Aorta (tissue), 5 donors: ENCODE measurements at places on chromosomes 3 and 15.
A peak's percentile ranks its signal among the peaks of the same experiment; 100 is the strongest.

GRCh38 chr15:32993285-32993684, 201.2 kb downstream of the FMN1 start:
- no peak for DNase-seq

DNA sequence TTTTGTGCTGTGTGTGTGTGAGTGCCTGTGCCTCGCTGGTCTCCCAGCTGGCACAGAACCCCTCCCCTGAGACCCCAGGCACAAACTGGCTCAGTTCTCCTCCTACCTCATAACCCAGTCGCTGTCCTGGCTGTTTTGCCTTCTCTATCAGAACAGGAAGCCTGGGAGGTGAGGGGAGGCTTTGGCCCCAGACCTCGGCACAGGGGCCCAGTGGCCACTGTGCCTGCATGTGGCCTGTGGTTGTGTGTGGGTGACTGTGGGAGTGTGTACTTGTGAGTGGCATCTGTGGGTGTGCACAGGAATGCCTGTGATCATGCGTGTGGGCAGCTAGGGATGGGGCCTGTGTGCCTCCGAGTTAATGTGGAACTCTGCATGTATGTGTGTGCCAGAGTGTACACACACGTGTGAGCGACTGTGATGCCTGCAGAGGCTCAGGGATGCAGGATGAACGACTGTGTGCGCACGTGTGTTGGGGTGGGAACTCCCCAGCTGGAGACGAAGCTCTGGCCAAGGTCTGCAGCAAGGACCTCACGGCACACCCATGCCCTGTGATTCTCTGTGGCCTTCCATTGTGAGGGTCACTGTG, 32.3 kb downstream of the PSTPIP1 start:
- peak; percentile 21 for DNase-seq

DNA sequence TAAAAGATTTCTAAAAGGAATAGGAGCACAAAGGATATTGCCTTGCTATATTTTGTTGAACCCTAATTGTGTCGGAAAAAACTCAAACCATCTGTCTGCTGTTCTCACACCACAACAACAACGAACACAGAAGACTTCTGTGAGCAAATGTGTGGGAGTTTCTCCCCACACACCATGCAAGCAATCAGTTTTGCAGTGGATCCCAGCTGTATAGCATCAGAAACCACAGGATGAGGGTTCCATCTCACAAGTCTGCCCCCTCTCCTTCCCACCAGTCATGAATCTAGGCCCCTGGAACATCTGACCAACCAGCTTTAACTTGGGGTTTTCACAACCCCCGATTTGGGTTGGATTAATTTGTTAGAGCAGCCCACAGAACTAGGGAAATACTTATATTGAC, 91.3 kb upstream of the SLC4A7 start:
- no peak for DNase-seq

GRCh38 chr15:28861031-28861534, 12.6 kb upstream of the GOLGA6L7 start:
- DNase-seq: no peak
